ENCODE measurements at places on chromosomes 12 and 14.

DNA sequence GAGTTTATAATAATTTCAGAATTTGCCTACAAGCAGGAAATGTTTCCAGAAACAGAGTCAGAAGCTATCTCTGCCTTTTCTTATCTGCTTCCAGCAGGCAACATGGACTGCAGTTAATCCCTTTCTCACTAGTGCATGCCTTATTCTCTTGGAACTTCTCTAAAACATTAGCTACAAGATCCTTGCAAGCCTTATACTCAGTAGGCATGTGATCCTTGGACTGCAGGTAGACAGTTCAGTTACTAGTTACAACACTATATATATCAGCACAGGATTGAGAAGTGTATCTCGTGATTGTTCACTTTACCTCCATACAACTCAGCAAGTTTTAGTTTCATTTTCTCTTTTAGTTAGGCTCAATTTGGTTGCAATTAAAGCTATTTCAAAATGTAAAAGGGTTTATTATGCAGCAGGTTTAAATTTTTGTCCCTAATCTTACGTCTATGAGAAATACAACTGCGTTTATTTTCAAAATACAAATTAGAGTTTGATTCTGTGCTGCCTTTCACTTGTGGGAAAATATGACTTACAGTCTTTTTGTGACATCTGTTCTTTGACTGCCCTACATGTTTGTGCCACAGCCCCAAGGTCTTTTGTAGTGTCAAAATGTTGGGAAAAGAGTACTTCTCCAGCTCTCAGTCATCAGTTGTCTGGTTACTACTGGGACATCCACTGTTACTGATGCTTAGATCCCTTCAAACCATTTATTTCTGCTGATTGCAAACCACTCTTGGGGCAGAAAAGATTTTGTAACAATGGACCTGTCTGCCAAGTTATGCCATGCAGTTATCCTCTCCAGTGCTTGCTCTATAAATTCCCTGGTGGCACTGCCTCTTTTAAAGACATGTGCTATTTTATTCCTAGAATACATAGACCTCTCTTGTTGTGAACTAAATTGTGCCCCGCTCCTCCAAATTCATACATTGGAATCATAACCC, 709.0 kb upstream of the FOXG1 start:
- DNase-seq = no peak

DNA sequence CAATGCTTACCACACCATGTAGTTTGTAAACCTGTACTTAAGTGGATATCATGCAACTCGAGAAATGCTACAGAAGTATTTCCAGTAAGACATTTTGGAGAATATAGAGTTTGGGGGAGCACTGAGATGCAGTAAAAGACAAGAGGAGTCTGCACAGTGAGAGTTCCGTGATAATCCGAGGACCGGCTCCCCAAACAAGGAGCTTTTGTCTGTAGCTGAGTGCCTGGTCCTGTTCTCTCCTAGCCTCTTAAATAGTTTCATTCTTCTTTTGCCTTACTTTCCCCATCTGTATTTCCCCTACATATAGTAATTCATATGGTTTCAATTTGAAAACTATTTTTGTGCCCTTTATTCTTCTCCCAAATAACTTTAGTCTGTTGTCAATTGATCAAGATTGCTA, 364.1 kb downstream of the EGLN3 start:
- DNase-seq = no peak

- DNase-seq = no peak
Observed at GRCh38 chr12:1117970-1118563, 127.0 kb downstream of the ERC1 start.

DNA sequence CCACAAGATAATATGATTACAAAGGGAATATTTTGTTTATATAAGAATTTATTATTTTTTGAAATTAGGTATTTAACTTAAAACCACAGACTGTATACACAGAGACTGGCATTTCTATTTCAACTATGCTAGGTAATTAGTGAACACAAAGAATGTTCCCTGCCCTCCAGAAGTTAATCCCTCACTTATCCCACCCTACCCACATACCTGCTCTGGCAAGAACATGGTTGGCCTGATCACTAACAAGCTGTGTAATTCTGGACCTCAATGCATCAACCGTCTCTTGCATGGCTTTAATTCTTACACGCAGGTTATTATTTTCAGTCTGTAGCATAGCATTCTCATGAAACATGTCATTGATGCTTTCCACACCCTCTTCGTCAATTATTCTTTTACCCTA, 85.9 kb downstream of the KIF21A start:
- no peak for DNase-seq

DNA sequence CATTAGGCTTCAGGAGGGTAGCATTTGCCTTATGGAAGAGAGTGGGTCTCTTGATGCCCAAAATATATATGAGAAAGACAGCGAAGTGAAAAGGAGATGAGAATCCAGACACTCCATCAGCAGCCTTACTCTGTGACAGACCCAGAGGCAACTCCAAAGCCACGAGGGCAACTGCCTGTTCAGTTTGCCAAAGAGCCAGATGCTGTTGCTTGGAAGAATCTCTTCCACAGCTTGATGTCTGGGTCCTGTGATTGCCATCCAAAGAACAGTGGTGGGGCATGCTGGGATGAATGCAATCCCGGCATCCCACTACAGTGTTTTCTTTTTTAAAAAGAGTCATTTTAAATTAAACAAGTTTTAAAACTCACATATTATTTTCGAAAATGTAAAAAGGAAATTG, 10.9 kb upstream of the OTX2 start:
- no peak for DNase-seq

GRCh38 chr12:12872139-12872933, 19.0 kb upstream of the GPRC5A start:
- DNase-seq = no peak

- DNase-seq = no peak
Observed at GRCh38 chr12:70321191-70321590, 44.9 kb upstream of the KCNMB4 start.

- no peak for DNase-seq
Observed at GRCh38 chr14:55609681-55610080, 29.7 kb downstream of the KTN1 start.

DNA sequence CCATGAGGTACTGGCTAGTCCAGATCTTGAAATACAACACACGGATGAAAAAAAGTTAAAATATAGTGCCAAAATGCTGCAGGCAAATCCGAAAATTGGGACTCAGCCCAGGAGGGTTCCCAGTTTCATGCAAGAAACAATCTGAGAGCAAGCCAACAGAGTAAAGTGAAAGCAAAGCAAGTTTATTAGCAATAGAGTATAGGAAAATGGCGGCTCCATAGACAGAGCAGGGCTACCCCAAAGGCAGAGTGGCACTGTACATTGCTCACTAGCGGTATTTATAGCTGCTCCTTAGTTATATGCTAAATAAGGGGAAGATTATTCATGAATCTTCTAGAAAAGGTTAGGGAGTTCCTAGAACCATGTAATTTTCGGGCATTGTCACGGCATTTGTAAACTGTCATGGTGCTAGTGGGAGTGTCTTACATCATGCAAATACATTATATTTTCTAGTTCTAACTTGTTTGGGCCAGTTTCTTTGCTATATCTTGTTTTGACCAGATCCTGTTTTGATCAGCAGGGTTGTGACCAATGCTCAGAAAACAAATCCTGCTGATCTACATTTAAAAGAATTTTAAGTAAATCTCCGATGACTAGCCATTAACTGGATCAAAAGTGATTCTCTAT, 29.1 kb downstream of the RECQL start:
- DNase-seq = no peak

DNA sequence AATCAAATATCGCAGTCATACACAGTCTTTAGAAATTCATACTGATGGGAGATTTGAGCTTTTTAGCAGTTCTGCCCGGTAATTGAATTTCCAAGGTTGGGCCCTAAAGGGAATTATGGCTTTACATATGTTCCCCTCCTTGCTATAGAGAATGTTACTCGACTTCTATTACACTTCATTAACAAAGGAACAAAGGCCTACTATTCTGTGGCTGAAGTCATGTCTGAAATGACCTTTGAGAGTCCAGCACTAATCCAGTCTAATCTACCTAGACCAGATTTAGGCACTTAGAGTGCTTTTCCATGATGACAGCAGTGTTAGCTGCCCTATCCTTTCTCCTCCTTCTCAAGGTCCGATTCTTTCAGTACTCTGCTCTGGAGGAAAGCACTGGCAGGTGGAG, 305.3 kb downstream of the MED13L start:
- DNase-seq = no peak

- no peak for DNase-seq
Observed at GRCh38 chr12:65100140-65100539, 21.0 kb downstream of the WIF1 start.

DNA sequence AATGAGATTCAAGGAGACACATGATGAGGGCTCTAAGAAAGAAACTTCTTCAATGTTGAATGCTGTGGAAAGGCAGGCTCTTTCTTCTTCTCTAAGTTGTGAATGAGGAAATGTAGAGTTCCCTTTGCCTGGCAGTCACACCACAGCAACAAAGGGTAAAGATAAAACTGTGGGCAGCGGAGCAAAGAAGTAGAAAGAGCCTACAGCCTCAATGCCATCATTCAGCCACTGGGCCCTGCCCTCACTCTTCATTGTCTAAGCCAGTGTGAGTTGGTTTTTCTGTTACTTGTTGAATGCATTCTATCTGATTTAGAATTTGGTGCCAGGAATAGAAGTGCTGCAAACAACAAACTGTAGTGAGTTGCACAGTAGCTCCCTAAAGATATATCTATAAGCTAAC, 12.2 kb downstream of the SDR9C7 start:
- no peak for DNase-seq

- DNase-seq = no peak
Observed at GRCh38 chr12:108711489-108712164, 19.7 kb downstream of the CORO1C start.

GRCh38 chr12:74259199-74259598, 278.4 kb upstream of the ATXN7L3B start:
- DNase-seq = no peak

DNA sequence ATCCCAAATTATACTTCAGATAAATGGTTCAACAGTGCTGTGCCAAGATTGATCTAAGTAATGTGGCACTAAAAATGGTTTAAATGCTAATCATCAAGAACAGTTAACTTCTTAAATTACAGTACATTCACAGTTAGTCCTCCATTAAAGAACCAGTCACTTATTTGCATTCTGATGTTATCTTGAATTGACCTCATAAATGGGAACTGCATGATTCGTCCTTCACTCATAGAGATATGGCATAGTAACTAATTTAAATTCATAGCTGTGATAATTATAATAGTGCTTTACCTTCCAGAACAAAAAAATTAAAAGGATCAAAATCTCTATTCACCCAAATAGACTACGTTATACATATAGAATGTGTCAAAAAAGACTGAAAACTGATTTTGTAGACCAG, 61.1 kb downstream of the COCH start:
- no peak for DNase-seq

- DNase-seq = no peak
Observed at GRCh38 chr14:22545842-22546721, 42.9 kb downstream of the DAD1 start.

DNA sequence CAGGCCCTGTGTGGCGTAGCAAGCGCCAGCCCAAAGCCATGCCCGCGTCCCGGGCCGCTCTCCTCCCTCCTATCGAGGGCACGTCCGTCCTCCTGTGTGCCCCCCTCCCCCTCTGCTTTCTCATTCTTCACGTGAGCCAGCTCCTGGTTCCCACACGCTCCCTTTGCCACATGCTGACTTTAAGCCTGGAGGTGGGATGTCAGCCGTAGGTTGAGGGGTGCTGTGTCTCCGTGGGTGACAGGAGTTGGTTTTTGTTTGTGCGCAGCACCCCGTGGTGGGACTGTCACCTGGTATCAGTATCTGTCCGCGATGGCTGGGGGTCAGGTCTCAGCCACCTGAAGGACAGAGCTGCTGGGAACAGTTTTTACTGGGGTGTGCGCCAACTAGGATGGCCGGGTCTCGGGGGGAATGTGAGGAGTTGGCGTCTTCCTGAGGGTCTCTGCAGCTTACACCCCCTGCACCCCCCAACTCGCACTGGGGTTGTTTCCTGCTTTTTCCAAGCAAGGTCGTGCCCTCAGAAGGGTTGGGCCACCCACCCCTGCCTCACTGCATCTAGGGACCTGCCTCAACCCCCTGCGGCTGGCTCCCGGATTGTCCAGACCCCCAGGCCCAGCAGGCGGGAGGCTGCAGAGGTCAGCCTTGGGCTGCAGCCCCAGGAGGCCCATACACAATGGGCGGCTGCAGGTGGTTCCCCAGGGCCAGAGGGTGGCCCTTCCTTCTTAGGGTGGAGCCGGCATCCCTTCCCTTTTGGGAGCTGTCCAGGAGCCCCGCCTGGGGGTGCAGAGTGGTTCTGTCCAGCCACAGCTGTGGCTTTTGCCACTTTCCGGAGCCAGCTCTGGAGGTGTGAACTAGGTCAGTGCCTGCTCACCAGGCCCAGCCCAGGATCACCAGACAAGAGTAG, 7.3 kb downstream of the ULK1 start:
- DNase-seq = no peak

DNA sequence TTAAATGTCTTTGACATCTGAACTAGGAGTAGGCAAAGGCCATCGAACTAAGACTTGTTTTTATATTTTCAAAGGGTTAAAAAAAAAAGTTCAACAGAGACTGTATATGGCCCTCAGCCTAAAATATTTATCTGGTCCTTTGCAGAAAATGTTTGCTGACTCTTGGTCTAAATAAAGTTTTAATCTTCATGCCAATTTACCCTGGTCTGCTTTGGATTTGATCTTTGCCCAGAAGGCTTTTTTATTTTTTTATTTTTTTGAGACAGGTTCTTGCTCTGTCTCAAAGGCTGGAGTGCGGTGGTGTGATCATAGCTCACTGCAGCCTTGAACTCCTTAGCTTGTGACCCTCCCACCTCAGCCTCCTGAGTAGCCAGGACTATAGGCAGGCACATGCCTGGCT, 47.1 kb downstream of the SPATS2 start:
- DNase-seq = no peak

- DNase-seq = no peak
Observed at GRCh38 chr12:113165521-113166450, 16.3 kb downstream of the CFAP73 start.

DNA sequence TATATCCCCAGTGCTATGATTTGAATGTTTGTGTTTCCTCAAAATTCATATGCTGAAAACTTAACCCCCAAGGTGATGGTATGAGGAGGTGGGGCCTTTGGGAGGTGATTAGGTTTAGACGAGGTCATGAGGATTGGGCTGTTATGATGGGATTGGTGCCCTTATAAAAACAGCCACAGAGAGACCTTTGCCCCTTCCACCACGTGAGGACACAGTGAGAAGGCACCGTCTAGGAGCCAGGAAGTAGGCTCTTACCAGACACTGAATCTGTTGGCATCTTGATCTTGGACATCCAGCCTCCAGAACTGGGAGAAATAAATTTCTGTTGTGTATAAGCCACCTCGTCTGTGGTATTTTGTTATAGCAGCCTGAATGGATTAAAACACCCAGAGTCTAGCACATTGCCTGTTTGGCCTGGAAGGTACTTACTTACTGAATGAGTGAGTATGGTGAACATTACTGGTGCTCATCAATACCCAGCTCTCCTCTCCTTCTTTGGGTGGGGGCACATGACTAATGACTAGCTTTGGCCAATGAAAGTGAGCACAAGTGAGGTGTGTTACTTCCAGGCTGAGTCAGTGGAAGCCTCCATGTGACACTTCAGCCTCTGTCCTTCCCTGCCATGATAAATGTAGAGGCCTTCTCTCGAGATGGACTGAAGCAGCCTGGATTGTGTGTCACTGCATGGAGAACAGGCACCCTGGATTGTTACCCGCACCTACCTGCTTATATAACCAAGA, 72.4 kb upstream of the CHST11 start:
- DNase-seq = no peak

Data from SIG-M5 (cell line).